Esophagus muscularis mucosa (tissue), 4 donors: ENCODE measurements at places on chromosomes 12 and 14. TPM values are rescaled to one million over a fixed set of nuclear protein-coding genes. Genes with fewer than 3 reads are reported as not detected.

DNA sequence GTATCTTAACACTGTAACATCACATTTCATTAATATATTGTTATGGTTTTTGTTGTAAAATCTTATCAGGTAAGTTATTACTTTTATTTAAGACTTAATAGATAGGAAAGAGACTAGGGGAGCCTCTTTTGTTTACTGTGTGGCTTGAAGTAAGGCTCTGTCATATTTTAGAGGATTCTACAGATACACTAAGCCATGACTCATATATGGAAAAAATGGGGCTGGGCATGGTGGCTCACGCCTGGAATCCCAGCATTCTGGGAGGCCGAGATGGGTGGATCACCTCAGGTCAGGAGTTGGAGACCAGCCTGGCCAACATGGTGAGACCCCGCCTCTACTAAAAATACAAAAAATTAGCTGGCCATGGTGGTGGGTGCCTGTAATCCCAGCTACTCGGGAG, 23.6 kb upstream of the NPFF start:
- no peak for DNase-seq

- DNase-seq = no peak
Observed at GRCh38 chr14:60204843-60205774, 39.9 kb upstream of the DHRS7 start.

- DNase-seq = no peak
Observed at GRCh38 chr12:65171073-65171472, 1.7 kb downstream of the LEMD3 start.

DNA sequence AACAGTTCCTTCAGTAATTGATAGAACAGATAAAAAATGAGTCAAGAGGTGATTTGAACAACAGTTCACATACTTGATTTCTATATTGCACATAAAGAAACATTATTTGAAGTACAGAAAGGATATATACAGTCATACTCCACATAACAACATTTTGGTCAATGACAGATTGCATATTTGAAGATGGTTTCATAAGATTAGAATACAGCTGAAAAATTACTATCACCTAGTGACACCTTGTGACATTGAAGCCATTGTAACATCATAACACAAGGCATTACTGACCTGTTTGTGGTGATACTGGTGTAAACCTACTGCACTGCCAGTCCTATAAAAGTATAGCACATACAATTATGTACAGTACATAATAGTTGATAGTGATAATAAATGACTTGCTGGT, 43.1 kb upstream of the ABCC9 start:
- no peak for DNase-seq

- DNase-seq = no peak
Observed at GRCh38 chr14:23559010-23559925, 3.2 kb downstream of the THTPA start.

NXPH4 gene
- total RNA-seq = not detected

DNA sequence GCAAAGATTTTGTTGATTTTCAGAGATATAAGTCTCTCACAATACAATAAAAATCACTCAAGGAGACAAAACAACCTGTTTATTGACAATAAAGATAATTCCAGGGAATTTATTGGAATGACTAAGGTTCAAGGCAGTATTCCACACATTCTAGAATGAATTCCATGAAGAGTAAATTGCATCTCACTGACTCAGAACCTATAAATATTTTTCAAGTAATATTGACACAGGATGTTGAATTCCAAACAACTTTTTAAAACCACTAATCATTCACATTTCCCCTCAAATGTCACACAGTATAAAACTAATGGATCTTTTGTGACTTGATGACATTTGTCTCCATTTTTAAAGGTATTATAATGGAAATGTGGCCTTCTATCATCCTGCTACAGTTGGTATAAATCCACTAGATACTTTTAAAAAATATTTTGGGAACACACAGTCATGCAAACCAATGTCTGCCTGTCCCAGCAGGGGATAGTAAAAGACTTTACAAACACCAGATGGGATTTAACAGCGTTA, 42.1 kb upstream of the LGR5 start:
- no peak for DNase-seq

DNA sequence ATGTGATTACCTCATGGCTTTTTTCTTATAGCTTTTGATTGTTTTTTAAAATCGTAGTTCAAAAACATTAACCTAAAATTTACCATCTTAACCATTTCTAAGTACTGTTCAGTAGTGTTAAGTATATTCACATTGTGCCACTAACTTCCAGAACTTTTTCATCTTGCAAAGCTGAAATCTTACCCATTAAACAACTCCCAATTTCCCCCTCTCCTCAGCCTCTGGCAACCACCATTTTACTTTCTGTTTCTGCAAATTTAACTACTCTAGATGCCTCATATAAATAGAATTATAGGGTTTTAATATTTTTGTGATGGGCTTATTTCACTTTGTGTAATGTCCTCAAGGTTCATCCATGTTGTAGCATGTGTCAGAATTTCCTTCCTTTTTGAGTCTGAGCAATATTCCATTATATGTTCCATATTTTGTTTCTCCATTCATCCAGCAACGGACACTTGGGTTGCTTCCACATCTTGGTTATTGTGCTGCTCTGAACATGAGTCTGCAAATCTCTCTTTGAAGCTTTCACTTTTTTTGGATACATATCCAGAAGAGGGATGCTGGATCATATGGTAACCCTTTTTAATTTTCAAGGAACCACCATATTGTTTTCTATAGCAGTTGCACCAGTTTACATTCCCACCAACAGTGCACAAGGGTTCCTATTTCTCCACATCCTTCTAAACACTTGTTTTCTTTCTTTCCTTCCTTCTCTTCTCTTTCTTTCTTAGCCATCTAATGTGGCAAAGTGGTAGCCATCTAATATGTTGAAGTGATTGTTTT, 5.0 kb downstream of the HIF1A start:
- no peak for DNase-seq

TAC3 gene
- not detected for total RNA-seq

DNA sequence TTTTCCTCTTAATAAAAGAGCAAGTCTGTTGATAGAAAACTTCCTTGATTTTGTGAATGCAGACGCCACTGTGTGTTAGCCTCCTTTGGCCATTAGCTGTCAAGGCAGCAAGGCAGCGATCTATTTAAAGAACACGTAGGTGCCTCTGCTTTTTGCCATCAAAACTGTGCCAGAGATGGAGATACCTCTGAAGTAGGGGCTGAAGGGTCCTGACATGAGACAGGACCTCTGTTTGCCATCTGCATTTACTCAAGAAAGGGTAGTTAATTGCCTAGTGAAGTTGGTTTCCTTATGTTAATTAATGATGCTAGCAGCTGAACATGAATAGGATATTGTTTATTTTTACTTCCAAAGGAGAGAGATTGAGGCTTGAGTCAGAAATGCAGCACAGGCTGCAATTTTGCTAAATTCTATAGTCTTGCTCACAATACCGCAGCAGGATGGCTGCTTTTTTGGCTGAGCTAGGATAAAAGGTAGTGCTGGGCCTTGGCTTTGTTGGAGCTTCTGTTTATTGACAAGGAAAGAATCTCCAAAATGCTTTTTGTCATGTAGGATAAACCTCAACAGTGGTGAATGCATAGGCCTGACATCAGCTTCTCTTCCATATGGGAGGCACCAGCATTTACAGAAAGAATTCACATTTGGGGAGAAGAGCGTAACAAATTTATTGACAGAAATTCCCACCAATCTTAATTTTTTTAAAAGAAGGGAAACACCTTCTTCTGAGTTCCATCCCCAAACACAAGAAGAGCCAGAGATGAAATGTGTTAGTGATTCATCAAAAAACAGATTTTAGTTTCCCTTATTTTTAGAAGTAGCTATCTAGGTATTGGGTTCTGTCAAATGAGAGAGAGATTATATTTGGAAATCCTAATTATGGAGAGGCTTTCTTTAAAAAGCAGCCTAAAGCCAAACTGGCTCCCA, 13.9 kb upstream of the RPH3A start:
- no peak for DNase-seq

RPL36AL gene
- total RNA-seq = 200 TPM

C1QL4 gene
- total RNA-seq = not detected

- no peak for DNase-seq
Observed at GRCh38 chr12:2574355-2574935, 220.3 kb upstream of the FKBP4 start.
